ENCODE measurements at places on chromosomes 12 and 14.

GRCh38 chr14:60188115-60188514, 22.9 kb upstream of the DHRS7 start:
- no peak for DNase-seq

- no peak for DNase-seq
Measured at GRCh38 chr14:36315159-36315853, 5.1 kb downstream of the MBIP start.

DNA sequence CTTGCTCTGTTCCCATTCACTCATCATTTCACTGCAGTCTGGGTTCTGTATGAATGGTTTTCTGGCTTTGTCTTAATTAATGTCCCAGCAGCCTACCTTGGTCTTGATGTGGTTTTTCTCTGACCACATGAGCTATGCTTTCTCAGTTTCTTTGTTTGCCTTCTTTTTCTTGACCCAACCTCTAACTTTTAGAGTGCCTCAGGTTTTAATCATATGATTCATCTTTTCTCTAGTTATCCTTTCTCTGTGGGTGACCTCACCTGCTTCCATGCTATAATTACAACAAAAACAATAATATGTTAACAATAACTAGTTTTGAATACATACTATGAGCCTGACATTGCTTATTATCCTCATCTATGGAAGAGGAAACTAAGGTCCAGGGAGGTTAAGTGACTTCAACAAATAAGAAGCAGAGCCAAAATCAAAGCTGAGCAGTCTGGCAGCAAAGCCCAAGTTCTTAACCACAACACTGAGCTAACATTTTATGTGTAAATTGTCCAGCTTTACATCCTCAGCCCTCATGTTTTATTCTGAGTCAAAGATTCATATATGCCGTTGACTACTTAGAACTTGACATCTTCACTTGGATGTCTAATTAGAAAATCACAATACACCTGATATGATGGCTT, 4.7 kb upstream of the EPYC start:
- no peak for DNase-seq

GRCh38 chr14:36319899-36320199, 588 bp downstream of the MBIP start:
- DNase-seq = no peak

GRCh38 chr12:87365423-87365822, 663.8 kb downstream of the C12orf50 start:
- no peak for DNase-seq

DNA sequence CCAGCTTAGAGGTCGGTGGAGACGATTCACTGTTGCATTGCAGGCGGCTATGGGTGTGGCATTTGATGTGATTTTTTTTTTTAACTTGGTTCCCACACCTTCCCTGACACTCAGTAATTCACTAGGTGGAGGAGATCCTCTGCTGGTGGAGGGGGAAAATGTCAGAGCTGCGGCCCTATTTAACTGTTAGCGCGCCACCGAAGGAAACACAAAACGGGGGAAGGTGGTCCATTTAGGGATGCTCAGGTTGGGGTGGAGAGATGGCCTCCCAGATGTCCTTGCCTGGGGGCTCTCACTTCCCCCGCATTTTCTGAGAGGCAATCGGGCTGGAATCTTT, 4.3 kb upstream of the HOXC12 start:
- DNase-seq = no peak

Data from HFF-Myc (cell line).